ENCODE measurements at places on chromosomes 16 and 17.

GRCh38 chr17:54920819-54921218 lies 20.2 kb downstream of the TOM1L1 start:
- H3K4me1 ChIP-seq: no peaks in the 10 kb centered on the region
- H3K27me3 ChIP-seq: no peaks in the 10 kb centered on the region
- DNase-seq: no peak
- no peak overlapping the region for H3K4me3 ChIP-seq

- peaks cover 6% of the 10 kb centered on the region for H3K36me3 ChIP-seq
- no peak overlapping the region for H3K27ac ChIP-seq
- H3K27me3 ChIP-seq: no peaks in the 10 kb centered on the region
- H3K4me3 ChIP-seq: no peak overlapping the region
These were observed 24.4 kb downstream of the NAA60 start for GRCh38 chr16:3467921-3468320.

GRCh38 chr17:82303944-82304808 lies 13.2 kb downstream of the CD7 start:
- no peak for DNase-seq
- H3K4me1 ChIP-seq: peaks cover 60% of the 10 kb centered on the region
- H3K36me3 ChIP-seq: peaks cover 2% of the 10 kb centered on the region

DNA sequence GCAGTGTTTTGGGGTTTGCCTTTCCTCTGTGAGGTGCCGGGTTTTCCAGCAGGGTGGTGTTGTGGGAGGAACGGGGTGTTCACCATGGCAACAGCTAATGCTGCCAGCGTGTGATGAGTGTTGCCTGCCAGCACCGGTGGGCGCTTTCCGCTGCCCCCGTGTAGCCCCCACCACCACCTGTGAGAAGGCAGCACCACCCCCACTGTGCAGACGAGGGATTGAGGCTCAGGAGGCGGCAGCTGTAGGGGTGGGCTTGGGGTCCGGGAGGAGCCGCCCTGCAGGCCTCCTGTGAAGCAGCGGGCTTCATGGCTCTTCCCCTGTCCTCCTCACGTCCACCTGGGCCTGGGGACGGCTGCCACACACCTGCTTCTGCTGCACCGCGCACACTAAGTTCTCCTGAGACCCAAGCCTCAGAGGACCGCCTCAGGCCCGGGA lies 5.2 kb downstream of the RAB40C start:
- no peak for DNase-seq
- H3K27me3 ChIP-seq: no peaks in the 10 kb centered on the region
- H3K36me3 ChIP-seq: peaks cover 14% of the 10 kb centered on the region
- no peak overlapping the region for H3K4me3 ChIP-seq
- H3K4me1 ChIP-seq: peaks cover 21% of the 10 kb centered on the region

GRCh38 chr16:80611930-80612327 lies 71.1 kb downstream of the DYNLRB2 start:
- DNase-seq: no peak
- H3K4me1 ChIP-seq: peaks cover 31% of the 10 kb centered on the region
- no peak overlapping the region for H3K4me3 ChIP-seq
- no peaks in the 10 kb centered on the region for H3K27me3 ChIP-seq
- peaks cover 78% of the 10 kb centered on the region for H3K36me3 ChIP-seq

DNA sequence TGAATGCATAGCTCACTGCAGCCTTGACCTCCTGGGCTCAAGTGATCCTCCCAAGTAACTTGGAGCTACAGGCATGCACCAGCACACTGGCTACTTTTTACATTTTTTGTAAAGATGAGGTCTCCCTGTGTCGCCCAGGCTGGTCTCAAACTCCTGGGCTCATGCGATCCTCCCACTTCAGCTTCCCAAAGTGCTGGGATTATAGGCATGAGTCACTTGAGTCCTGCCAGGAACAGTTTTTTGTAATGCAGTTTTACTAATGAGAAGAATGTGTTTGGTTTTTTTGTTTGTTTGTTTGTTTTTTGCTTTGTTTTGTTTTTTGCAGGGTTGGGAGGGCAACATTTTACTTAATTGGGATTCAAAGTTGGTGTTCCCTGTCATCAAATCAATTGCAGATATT lies 22.2 kb downstream of the SOST start:
- H3K27me3 ChIP-seq: peaks cover 11% of the 10 kb centered on the region
- no peak overlapping the region for H3K27ac ChIP-seq
- H3K36me3 ChIP-seq: no peaks in the 10 kb centered on the region
- no peak overlapping the region for H3K4me3 ChIP-seq

DNA sequence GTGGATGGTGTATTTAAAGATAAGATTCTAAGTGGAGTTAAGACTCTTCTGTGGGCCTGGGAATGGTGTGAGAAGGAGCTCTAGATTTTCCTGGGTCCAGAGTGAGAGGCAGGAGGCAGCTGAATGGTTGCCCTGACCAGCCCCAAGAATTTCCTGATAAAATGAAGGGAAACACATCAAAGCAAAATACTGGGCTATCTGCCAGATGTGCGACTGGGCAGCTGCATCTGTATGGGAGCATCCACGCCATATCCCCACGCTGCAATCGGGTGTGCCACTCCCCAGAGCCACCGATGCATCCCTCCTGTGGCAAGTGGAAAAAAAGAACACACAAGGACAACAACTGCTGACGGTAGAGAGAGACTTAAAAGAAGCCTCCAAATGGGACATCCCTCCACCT lies 84.3 kb upstream of the COX10 start:
- no peak overlapping the region for H3K4me3 ChIP-seq
- H3K4me1 ChIP-seq: peaks cover 8% of the 10 kb centered on the region
- peaks cover 17% of the 10 kb centered on the region for H3K36me3 ChIP-seq
- H3K27ac ChIP-seq: no peak overlapping the region
- no peak for DNase-seq

DNA sequence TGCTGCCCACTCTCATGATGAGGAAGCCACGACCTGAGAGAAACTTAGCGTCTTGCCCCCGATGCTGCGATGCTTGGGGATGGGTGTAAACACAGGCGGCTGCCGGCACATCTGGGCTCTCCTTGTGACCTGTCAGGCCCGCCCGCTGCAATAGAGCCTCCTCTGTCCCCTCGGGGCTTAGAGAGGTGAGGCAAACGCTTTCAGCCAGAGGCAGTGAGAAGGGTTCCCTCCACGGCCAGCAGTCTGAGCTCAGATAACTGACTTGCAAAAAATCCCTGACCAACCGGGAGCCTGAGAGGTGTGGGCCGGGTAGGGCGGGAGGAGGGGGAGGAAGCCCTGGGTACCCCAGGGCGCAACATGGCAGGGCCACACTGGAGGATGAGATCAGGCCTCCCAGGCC lies 260.6 kb downstream of the C16orf95 start:
- H3K4me1 ChIP-seq: no peaks in the 10 kb centered on the region
- peaks cover 11% of the 10 kb centered on the region for H3K27me3 ChIP-seq
- no peaks in the 10 kb centered on the region for H3K36me3 ChIP-seq
- H3K27ac ChIP-seq: no peak overlapping the region
- DNase-seq: no peak
- H3K4me3 ChIP-seq: no peak overlapping the region

DNA sequence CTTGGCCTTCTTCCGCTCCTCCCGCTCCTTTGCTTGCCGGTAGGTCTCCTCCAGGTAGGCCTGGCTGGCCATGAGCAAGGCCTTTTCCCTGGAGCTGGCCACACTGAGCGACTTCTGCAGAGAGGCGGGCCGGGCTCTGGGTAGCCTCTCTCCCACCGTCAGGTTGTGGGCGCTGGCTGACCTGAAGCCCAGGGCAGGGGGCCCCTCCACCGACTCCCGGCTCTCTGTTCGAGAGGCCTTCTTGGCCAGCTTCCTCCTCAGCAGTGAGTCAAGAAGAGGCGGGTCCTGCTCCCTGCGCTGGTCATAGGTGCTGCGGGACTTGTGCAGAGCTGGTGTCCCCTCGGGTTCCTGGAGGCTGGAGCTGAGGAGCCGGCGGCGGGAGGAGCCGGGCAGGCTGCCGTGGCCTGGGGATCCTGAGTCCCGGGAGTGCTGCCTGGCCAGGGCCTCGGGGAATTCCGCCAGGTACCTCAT lies 12.8 kb downstream of the GPR179 start:
- H3K27me3 ChIP-seq: peaks cover 2% of the 10 kb centered on the region
- H3K36me3 ChIP-seq: no peaks in the 10 kb centered on the region

GRCh38 chr17:19619705-19620325 lies 28.7 kb upstream of the ALDH3A2 start:
- H3K36me3 ChIP-seq: no peaks in the 10 kb centered on the region
- H3K4me1 ChIP-seq: no peaks in the 10 kb centered on the region

DNA sequence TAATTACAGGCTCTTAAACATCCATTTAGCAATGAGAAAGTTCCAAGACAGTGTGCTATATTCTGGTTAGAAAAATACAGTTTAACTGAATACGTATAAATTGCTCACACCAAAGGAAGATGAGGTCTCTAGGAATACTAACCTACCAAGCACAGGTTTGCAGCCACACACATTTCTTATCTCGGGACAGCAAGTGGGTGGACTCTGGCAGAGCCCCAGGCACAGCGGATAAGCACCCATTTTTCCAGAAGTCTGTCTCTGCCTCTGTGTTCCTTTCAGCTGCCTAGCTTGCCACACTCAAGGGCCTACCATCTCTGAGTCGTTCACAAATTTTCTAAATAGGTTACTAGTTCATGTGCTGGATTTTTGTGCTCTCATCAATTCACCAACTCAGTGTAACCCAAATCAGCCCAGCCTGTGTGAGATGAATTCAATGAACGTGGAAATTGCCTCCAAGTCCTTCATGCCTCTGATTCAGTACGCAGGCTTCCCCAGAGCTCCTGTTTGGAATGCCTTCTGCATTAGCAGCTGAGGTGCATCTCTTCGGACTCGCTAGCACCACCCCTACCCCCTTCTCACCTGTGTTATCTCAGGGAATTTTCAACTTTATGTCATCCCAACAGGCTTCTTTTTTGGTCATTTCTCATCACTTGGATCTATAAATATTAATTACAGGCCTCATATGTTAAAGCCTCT lies 581.0 kb upstream of the CDH11 start:
- no peaks in the 10 kb centered on the region for H3K36me3 ChIP-seq
- no peaks in the 10 kb centered on the region for H3K4me1 ChIP-seq
- DNase-seq: no peak
- no peak overlapping the region for H3K4me3 ChIP-seq
- H3K27ac ChIP-seq: no peak overlapping the region

GRCh38 chr16:54050459-54051210 lies 236.0 kb downstream of the IRX3 start:
- DNase-seq: no peak
- no peaks in the 10 kb centered on the region for H3K36me3 ChIP-seq
- H3K4me3 ChIP-seq: no peak overlapping the region
- peaks cover 5% of the 10 kb centered on the region for H3K4me1 ChIP-seq

GRCh38 chr17:36791942-36792475 lies 145.3 kb upstream of the LHX1 start:
- H3K27me3 ChIP-seq: peaks cover 13% of the 10 kb centered on the region
- no peak overlapping the region for H3K27ac ChIP-seq

- no peak for DNase-seq
- H3K27ac ChIP-seq: no peak overlapping the region
- H3K4me3 ChIP-seq: no peak overlapping the region
- no peaks in the 10 kb centered on the region for H3K27me3 ChIP-seq
These were observed 32.9 kb downstream of the ABHD15 start for GRCh38 chr17:29533976-29534375.

DNA sequence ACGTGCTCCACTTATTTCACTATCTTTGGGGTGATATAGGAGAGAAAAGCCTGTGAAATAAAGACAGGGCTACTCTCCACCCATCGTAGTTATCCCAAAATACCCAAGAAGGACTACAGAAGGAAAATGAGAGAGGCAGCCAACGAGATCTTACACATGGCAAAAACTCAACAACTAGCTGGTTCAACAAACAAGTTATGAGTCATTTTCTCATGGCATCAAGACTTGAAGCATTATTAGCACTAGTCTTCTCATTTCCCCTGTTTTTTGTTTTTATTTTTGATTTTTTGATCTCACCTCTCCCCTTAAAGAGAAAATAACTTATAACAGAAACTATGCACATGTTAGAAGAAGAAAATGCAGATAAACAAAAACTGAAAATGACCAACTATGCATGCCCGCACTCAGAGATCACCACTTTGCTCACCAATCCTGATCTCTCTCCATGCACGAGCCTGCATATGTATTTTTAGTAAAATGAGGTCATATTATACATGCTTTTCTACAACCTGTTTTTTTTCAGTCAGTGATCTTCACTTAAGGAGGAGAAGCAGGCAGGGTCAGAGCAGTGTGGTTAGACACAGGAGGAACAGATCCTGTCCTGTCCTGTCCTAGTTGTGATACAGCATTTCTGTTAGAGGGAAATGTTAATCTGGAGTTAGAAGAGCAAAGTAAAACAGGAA lies 22.8 kb downstream of the FAM117A start:
- DNase-seq: no peak
- peaks cover 85% of the 10 kb centered on the region for H3K4me1 ChIP-seq
- H3K27me3 ChIP-seq: no peaks in the 10 kb centered on the region
- peak overlapping the region; percentile 80 for H3K4me3 ChIP-seq
- H3K27ac ChIP-seq: peak overlapping the region; percentile 99
- peaks cover 18% of the 10 kb centered on the region for H3K36me3 ChIP-seq

GRCh38 chr16:88378401-88378800 lies 4.4 kb upstream of the ZNF469 start:
- H3K4me3 ChIP-seq: no peak overlapping the region
- no peak overlapping the region for H3K27ac ChIP-seq
- H3K4me1 ChIP-seq: no peaks in the 10 kb centered on the region
- no peaks in the 10 kb centered on the region for H3K36me3 ChIP-seq
- peaks cover 7% of the 10 kb centered on the region for H3K27me3 ChIP-seq

DNA sequence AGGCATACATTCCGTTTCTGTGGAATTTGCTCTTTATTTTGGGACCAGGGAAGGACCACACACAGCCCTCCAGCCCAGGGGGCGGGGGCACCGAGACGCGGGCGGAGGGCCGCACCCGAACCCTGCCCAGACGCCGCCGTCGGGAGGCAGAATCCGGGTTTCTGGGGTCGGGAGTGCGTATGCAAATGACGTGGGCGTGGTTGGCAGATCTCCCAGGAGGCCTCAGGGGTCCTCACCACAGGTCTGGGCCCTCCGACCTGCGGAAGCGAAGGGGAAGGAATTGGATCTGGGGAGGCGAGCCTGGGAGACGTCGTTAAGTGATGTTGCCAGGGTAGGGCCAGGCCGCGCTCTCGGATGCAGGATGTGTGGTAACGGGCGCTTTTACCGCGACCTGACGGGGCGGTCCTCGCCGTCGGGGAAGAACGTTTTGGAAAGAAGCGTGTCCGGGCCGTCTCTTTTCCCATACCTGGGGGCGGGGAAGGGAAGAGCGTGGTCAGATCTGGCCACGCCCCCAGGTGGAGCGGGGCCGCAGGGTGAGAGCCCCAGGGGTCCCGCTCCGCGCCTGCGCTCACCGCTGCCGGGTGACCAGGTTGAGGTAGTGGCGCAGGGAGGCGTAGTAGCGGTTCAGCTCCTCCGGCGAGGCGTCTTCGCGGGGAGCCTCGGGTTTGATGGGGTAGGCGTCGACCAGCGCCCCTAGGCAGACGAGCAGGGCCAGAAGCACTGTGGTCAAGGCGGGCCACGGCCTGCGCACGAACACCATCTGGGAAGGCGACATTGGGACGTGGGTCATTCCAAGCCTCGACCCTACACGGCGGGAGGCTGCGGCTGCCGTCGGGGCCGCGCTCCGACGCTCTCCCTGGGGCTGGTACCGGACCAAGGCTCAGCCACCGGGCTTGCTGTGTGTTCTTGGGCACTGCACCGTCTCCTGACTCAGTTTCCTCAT lies 745 bp downstream of the PYY start:
- no peaks in the 10 kb centered on the region for H3K4me1 ChIP-seq
- DNase-seq: no peak
